ENCODE measurements at places on chromosomes 11 and 22.

DNA sequence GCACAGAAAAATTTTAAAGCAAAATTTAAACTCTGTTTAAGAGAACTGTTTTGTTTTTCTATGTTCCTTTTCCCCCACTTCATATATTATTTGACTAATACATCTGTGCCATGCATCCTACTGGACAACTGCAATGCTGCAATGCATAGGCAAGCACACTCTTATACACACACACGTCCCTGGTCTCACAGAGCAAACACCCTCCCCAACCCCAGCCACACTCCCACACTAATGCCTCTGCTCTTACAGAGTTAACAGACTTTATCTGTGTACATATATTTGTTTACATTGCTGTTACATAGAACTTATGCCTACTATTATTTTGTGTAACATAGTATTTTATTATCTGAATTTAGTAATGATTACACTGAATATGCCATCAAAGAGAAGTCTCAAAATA lies 25.5 kb upstream of the CTSC start:
- no peak for DNase-seq

GRCh38 chr11:133619397-133619796 lies 87.1 kb upstream of the OPCML start:
- no peak for DNase-seq

- DNase-seq, result no peak
Observed at GRCh38 chr11:65627202-65627601, 10.7 kb upstream of the SIPA1 start.

- no peak for DNase-seq
Observed at GRCh38 chr22:47155131-47155885, 392.9 kb downstream of the TBC1D22A start.

DNA sequence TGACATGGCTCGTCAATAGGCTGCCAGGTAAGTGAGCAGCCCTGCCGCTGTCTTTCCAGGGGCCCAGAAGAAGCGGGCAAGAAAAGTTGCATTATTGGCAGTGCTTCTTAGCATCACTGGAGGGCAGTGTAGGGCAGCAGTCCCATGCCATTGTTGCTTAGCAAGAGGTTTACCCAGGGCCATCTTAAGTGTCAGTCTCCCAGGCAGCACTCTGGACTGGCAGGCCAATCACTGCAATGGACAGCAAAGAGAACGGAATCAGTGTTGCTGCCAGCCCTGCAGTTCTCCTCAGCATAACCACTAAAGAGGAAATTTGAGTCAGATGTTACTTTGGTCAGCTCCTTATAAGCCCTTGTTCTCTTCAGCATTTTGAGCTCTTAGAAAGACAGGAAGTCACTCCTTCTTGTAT lies 13.4 kb upstream of the GRK2 start:
- DNase-seq, result no peak

GRCh38 chr22:40325315-40325714 lies 21.0 kb upstream of the ADSL start:
- DNase-seq, result no peak

DNA sequence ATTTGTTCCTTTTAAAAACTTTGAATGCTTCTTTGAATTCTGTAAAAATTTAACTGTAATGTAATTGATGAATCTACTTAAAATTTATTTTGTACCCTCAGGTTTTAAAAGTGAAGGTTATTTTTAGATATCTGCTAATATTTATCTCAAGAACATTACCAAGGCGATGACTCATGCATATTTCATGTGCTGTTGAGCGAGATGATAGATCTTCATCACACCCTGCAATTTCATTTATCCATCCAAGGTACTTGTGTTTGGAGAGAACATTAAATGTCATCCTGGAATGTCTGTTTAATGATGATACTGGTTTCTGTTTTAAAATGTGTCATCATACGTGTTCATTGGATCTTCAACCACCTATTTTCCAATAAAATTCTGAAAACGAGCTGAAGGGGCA lies 6.7 kb upstream of the OOSP4A start:
- no peak for DNase-seq

DNA sequence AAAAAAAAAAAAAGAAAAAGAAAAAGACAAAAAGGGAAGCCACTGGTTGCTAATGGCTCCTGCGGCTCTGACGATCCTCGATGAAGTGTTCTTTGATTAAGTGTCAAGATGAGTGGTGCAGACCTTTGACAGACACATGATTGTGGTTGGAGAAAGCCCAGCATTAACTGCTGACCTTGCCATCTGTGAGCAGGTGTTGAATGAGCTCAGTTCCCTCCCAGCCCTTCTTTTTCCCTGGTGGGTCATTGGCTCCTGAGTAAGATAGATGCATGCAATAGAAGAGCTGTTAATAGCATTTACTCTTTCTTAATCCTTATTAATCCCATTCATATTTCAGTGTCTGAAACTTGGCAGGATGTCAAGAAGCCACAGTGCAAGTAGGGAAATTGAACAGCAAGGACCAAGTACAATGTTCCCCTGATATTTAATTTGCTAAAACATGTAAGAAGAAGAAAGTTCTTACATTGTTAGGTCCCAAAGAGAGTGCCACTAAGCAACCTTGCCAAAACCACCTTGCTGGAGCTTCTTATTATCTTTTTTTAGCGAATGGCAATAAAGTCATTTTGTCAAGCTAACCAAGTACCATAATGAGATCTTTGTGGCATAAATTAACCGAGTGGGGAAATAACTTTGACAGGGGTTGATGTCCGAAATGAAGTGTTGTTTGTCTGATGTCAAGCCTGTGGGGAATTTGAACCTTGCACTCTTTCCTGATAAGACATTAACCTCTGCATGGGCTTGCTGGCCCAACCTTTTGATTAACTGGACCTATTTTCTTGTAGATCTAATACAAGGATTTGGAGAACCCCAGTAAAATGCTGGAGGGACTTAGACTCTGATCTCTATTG lies 113.7 kb downstream of the PTPRJ start:
- DNase-seq, result no peak
